ENCODE measurements at places on chromosomes 3 and 15.

DNA sequence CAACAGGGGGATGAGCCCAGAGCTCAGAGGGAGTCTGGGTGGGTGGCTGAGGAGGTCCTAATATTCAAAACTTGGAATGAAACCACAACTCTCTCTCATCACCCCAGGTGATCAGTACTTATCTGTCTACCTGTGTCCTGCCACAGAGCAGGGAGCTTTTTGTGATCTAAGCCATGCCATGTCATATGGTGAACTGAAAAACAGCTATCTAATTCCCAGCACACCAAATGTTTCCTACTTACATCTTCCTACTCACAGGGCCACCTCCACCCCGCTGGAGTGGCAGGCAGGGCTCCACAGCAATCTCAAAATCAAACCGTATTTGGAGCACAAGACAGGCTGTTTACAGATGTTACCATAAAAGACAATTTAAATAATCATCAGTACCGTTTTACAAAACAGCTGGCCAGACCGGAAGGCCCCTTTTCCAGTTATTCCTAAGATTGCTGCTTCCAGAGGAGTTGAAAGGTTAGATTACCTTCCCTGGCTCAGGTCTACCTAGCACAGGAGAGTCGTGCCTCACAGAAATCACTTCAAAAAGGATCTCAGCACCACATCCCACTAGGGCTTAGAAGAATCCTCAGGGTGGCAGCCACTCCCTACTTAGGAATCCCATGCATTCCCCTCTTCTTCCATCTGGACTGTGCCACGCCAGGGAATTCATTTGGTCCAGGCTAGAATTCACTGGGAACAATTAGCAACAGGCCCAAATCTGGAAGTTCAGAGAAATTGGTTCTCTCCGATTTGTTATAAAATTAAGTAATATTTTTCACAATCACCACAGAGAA, 226.6 kb upstream of the IL12A start:
- DNase-seq: no peak

DNA sequence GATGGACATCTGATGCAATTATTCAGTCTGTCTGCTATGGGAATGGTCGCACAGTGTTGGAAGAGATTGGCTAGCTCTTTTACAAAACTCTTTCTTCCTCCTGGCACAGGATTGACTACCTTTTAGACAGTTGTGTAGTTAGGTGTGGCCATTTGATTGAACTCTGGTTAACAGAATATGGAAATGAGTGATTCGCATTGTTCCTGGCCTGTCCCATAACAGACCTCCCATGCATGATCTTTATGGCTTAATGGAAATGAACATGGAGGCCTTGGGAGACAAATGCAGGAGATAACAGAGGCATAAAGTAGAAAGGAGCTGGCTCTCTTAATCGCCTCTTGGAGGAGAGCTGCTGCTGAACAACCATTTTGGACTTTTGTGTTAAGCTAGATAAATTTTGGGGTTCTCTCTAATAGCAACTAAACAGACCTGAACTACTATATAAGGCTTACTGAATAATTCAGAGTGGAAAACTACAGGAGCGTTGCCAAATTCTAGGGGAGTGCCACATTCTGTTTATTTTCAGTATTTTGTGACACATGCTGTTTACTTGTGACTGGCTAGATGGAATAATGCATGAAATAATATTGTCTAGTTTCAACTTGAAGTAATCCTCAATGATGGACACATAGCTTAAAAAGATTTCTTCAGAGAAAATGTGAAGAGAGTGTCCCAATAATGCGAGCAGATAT, 357.7 kb upstream of the SGO1 start:
- no peak for DNase-seq

GRCh38 chr3:38158472-38158871, 6.9 kb upstream of the OXSR1 start:
- no peak for DNase-seq

GRCh38 chr15:92869263-92869940, 30.7 kb upstream of the CHD2 start:
- DNase-seq: no peak

DNA sequence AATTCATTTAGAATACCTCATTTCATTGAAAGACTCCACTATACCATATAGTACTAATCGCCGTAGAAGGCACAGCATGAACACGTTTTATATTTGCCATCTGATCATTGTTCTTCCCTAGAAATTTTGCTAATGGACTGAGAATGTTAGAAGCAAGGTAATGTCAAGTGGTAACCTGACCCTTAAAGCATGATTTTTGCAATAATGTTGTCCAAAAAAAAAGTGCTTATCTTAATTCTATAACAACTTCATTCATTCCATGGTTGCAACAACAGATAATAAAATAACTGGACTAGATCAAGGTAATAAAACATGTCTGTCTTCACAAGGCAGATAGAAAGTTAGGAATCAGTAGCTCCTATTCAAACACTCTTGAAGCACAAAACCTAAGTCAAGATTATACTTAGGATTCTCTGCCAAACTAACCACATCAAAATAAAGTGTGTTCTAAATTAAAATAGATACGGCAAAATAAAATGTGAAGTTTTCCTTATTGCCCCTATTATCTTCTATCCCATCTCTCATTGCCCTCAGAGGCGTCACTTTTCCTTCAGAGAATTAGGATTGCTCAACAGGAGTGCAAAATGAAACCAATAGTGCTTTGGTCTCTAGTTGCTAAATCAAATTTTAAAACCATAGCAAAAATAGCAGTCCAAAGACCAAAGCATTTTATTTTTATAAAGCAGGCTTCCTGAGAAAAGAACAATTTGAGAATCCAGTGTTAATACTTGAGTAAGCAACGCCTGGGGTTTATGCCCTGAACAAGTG, 317.4 kb upstream of the UBE2E2 start:
- DNase-seq: no peak

GRCh38 chr3:159787794-159788205, 200.8 kb upstream of the IL12A start:
- DNase-seq: no peak

- no peak for DNase-seq
Observed at GRCh38 chr3:50570508-50571279, 1.4 kb downstream of the HEMK1 start.

DNA sequence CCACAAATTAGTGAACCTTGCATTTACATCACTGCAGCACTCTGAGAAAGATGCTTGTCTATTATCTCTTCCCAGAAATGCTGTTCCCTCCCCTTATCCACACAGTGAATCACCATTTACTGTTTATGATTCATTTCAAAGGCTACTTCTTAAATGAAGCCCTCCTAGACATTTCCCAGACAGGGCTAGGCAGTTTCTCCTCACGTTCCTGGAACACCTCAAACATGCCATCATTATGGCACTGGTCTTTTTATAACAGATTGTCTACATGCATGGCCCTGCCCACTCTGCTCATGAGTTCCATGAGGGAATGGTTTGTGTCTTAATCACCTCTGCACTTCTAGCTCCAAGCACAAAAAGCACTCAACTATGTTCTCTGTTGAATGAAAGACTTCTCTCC, 32.2 kb upstream of the TM2D3 start:
- no peak for DNase-seq

GRCh38 chr3:195017151-195017550, 253.8 kb downstream of the XXYLT1 start:
- no peak for DNase-seq

DNA sequence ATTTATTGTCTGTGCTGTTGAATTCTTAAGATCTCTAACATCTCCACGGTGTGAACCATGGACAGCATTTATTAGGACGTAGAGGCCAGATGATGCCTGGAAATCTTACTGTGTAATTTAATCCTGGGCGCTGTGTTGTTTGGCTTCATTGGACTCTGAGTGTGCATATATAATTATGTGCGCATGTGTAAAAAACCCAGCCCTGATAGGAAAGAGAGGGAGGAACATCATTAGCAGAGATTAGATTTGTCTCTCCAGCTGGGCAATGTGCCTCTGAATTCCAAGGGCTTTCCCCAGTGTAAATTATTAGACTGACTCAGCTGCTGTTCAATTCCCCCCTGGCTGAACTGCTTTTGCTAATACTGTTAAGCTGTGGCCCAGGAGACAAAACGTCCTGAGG, 39.6 kb downstream of the MAP3K13 start:
- DNase-seq: no peak

- DNase-seq: no peak
Observed at GRCh38 chr3:178275793-178276192, 260.4 kb upstream of the KCNMB2 start.

- DNase-seq: no peak
Observed at GRCh38 chr3:98573181-98573728, 20.2 kb downstream of the CPOX start.

GRCh38 chr15:99511866-99512661, 53.7 kb upstream of the MEF2A start:
- no peak for DNase-seq

GRCh38 chr3:128476659-128477058, 10.0 kb upstream of the DNAJB8 start:
- DNase-seq: no peak
